A375 (cell line): ENCODE measurements at places on chromosomes 16 and 17. TPM values are rescaled to one million over a fixed set of nuclear protein-coding genes. Genes with fewer than 3 reads are reported as not detected.

Gene TBC1D3K
- total RNA-seq: not detected in 2 replicates

Gene SULT1A4
- total RNA-seq: 6.0 and 6.6 TPM in 2 replicates

Gene STH
- not detected in 2 replicates for total RNA-seq

Gene KRT23
- 0.08 TPM in 1 of 2 replicates, not detected in the other for total RNA-seq

Gene MPDU1
- total RNA-seq: 88.3 and 111 TPM in 2 replicates

Gene B3GNT9
- 0.42 and 0.45 TPM in 2 replicates for total RNA-seq

Gene KRTAP2-3
- 0.29 TPM in 1 of 2 replicates, not detected in the other for total RNA-seq

Gene BRIP1
- total RNA-seq: 9.8 and 12.8 TPM in 2 replicates

Gene IRF8
- 0.27 TPM in 1 of 2 replicates, not detected in the other for total RNA-seq

Gene GINS2
- 24.0 and 27.1 TPM in 2 replicates for total RNA-seq

Gene XYLT1
- 1.3 and 1.4 TPM in 2 replicates for total RNA-seq

Gene HOXB8
- 15.1 and 27.5 TPM in 2 replicates for total RNA-seq
